ENCODE measurements at places on chromosomes 3 and 15. TPM values are rescaled to one million over a fixed set of nuclear protein-coding genes. Genes with fewer than 3 reads are reported as not detected.

- no peak for DNase-seq
Observed at GRCh38 chr3:197598404-197598980, 42.7 kb upstream of the BDH1 start.

- DNase-seq: peak; percentile 37
Observed at GRCh38 chr15:58738046-58738707, 11.3 kb downstream of the ADAM10 start.

DNA sequence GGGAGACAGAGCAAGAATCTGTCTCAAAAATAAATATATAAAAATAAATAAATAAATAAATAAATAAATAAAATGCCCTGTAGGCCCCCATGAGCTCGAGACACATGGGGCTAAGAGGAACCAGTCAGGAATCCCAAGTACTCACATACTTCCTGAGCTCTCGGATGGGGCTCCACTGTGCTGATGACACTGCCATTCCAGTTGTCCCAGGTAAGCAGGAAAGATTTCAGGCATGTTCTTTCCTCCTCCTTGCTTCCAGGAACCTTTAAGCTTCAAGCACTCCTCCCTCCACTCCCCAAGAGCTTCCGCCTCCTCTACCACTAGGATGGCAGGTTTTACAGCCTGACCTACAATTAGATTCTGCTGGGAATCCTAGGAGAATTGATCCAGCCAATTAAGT lies 113.4 kb downstream of the SLC49A4 start:
- no peak for DNase-seq

DNA sequence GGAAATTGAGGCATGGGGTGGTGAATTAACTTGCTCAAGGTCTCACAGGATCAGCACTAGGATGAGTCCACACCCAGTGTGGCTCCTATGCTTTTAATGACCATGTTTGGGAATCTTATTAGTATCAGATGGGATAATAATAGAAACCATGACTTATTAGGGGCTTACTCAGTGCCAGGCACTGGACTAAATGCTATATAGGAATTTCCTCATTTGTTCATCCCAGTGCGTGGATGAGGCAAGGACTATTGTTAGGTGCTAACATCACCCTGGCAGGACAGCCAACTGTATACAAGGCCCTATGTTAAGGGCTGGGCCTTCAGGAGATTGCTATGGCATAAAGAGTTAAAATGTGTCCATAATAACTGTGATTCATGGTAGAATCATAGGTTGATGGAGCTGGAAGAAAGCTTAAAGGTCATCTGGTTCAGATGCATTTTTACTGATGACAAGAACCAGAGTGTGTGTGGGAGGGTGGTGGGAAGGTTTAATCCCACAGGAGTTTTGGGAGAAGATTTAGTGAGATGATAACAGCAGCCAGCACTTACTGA lies 4.7 kb upstream of the FEM1B start:
- peak; percentile 69 for DNase-seq

DNA sequence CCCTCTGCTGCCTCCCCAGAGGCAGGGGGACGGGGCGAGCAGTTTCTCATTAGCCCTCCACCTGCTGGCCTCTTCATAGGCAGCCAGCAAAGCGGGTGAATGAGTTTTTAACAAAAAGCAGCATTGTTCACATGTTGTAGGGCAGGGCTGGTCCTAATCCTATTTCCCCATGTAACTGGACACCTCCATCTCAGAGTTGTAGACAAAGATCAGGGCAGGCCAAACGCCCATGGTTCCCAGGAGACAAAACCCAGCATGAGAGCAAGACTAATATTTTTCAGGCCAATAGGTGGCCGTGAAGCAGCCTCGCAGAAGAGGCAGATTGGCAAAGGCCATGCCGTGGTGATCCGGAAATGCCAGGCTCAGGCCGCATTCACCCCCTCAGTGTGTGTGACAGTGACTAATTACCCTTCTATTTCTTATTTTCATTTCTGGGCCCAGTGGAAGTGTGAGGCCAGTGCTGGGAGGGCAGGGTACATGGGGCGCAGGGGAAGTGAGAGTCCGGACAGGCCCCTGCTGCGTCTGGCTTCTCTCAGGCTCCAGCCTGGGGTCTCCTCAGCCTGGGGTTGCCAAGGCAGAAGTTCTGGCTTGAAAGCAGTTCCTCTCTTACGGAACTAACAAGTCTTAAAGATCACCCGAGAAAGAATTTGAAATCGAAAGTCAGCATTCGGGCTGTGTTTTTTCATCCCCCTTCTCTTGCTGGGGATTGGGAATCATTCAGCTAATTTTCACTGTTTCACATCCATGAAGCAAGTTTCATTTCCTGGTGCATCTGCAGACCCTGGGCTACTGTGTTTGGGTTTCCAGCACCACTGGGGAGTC lies 64.8 kb downstream of the BOC start:
- DNase-seq: peak; percentile 55

- DNase-seq: no peak
Observed at GRCh38 chr15:68580026-68580882, 1.5 kb downstream of the CORO2B start.

GRCh38 chr3:187832202-187832601 lies 86.9 kb upstream of the BCL6 start:
- no peak for DNase-seq

DNA sequence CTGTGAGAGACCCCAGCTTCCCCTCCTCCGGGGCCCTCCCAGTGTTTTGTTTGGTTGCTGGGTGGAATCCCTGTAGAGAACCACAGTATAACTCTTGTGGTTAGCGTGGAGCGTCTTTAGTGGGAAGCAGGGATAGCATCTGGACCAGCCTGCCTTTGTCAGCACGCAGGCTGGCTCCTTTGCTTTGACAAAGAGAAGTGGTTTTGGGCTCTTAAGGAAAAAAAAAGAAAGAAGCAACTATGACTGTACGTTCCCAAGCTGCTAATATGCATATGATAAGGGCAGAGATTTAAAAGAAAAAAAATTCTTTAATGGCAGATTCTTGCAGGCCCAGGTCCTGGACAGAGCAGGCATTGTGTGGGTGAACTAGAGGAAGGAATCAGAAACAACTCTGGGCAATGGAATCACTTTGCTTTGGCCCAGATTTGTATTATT lies 340.8 kb upstream of the CTDSPL start:
- no peak for DNase-seq

DNA sequence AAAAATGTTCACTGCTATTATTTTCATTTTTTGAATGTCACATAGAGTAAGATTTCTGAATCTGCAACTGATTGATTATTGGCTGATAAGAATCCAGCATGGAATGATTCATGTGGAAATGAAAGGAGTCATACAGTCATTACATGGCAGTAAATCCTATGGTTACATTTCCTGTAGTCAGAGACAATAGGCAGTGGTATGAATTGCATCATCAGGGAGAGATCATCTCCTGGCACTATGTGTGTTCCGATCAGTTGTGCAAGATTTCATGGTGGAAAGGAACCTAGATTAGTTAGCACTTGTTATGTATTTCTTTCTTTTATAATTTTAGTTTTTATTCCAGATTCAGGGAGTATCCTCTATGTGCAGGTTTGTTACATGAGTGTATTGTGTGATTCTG lies 38.8 kb downstream of the SLC12A1 start:
- DNase-seq: peak; percentile 4

DNA sequence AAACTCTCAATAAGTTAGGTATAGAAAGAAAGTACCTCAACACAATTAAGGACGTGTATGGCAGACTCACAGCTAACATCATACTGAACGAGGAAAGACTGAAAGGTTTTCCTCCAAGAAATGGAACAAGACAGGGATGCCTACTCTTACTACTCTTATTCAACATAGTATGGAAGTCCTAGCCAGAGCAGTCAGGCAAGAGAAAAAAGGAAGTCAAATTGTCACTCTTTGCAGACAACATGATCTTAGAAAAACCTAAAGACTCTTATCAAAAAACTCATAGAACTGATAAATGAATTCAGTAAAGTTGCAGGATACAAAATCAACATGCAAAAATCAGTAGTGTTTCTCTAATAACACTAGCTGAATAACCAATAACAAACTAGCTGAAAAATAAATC lies 96.0 kb downstream of the C3orf70 start:
- no peak for DNase-seq

- no peak for DNase-seq
Observed at GRCh38 chr3:94990952-94991705, 928.3 kb downstream of the NSUN3 start.

DNA sequence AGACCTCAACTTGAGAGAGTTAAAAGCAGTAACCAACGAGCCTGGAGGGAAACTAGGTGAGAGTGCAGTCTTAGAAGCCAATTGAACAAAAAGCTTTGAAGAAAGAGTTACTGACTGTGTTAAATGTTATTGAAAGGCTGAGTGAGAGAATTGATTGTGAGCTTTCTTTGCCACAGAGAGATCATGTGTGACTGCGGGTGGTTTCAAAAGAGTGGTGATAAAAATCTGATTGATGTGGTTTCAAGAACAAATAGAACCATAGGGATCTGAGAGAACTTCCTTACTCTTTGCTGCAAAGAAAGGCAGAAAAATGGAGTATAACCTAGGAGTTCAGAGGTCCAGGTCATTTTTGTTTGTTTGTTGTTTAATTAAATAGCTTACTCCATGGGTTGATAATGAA lies 759.9 kb upstream of the ALCAM start:
- no peak for DNase-seq

DNA sequence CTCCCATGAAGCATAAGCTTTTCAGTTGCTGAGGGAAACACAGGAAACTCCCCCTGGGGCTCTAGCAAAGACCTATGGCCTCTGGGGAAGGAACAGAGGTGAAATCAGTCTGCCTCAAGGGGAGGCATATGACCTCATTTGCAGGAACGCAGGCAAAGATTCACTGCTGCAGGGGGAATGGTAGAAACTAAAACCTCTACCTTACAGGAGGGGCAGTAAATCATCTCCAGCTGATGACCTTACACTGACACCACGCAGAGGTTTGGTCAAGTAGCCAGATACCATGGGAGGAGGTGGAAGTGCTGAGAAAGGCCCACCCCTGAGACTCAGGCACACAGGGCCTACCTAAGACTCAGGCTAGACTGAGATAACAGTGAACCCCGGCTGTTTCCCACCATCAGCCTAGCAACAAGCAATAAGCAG lies 81.1 kb downstream of the RAD18 start:
- DNase-seq: no peak

DNA sequence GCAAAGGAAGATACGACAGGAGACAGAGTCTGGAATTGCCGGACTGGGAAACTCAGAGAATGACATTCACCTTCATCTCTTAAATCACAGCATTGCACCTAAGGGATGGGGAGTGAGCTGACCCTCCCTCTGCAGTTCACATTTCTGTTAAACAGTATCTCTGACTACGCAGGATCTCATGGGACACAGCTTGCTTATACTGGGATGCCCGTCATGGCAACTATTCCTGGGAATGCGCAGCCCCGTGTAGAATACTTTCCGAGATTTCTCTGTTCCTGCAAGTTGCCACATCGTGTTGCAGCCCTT lies 232.5 kb upstream of the HES1 start:
- no peak for DNase-seq

- peak; percentile 39 for DNase-seq
Observed at GRCh38 chr15:68204776-68205557, at the start of gene CALML4. Gene CALML4 (minus strand): TSS chr15:68205332. CDS start chr15:68205247, 85 bp downstream.

- DNase-seq: no peak
Observed at GRCh38 chr3:64766440-64766839, 78.6 kb upstream of the ADAMTS9 start.

DNA sequence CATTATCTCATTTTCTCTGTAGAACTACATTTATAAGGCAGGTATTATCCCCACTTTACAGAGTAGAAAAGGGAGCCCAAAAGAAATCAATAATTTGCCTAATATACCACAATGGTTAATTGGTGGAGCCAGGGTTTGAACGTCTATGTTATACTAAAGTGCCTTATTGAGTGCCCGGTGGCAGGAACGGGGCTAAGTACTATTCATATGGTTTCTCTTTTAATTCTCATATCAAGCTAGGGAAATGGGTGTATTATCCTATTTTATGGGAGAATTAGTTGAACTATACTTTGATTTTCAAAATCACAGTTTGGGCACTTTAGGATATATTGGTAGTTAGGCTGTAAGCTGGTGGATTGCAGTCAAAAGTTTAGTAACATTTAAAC lies 1.5 kb downstream of the CEP97 start:
- DNase-seq: no peak

GRCh38 chr15:97490429-97490828 lies 470.1 kb upstream of the ARRDC4 start:
- no peak for DNase-seq

GRCh38 chr3:155494332-155494731 lies 200.8 kb upstream of the STRIT1 start:
- DNase-seq: no peak

GRCh38 chr3:187498211-187498724 lies 130.1 kb downstream of the RTP4 start:
- no peak for DNase-seq

DNA sequence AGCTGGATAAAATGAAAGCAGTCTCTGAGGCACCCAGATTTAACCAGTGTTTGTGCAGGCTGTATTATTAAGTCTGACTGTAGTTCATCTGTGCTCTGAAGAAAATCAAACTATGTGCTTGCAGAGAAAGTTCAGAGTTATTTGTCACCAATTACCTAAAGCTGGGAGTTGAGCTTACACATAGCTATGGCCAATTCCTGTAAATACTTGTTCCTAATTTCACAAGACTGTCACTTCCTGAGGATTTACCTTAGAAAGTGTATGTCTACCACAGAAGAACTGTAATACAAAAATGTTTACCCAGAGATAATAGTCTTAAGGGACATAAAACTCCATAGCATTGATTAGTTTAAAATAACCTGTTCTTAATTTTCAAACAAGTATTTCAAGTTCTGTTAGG lies 628.4 kb upstream of the TGFBR2 start:
- DNase-seq: peak; percentile 11

GRCh38 chr3:10447527-10448260 lies 57.7 kb downstream of the ATP2B2 start:
- no peak for DNase-seq

DNA sequence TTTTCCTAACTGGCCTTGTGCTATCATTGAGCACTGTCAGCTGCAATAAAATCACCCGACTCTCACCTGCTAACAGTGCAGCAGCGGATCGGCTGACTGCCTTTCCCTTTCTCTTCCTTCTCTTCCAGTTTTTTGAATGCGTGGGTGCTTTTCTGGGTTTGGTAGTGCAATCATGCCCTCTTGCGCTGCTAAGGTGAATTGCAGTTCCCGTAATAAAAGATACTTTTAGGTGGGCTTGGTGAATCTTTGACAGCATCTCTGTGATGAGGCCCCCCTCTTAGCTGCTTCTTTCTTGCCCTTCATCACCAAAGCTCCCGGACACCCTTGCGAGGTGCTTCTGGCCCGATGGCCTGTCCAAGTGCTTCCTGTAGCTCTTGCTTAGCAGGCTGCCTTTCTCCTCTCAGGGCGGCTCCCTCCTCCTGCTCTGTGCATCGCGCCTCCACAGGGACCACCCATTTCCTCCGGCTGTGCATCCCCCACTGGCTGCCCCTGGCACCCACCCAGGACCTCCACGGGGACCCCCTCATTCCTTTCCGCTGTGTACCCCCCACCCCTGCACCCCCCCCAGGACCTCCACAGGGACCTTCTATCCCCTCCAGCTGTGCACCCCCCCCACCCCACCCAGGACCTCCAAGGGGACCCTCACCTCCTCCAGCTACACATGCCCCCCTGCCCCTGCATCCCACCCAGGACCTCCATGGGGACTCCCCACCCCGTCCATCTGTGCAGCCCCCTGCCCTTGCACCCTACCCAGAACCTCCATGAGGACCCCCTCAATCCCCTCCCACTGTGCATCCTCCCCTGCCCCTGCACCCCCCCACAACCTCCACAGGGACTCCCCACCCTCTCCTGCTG lies 50.8 kb upstream of the RPL32 start:
- peak; percentile 78 for DNase-seq

The FANCD2OS gene
- total RNA-seq: not detected

The PP2D1 gene
- total RNA-seq: not detected

The HRG gene
- total RNA-seq: not detected

The GOLGA6L7 gene
- not detected for total RNA-seq

The ZIC1 gene
- not detected for total RNA-seq

The LRRC57 gene
- total RNA-seq: 9.1 TPM

The CCDC39 gene
- not detected for total RNA-seq

The PIAS1 gene
- 13.8 TPM for total RNA-seq

The GRAMD2A gene
- not detected for total RNA-seq

The CCDC33 gene
- not detected for total RNA-seq

Measured in PC-3 (cell line).